ENCODE measurements at places on chromosomes 6 and 20. TPM values are rescaled to one million over a fixed set of nuclear protein-coding genes. Genes with fewer than 3 reads are reported as not detected.

- DNase-seq, result peak; percentile 4
These were observed 3.5 kb upstream of the HTR1B start for GRCh38 chr6:77466451-77467437.

GRCh38 chr6:28811873-28812272 is 111.9 kb downstream of the TRIM27 start:
- DNase-seq, result no peak

DNA sequence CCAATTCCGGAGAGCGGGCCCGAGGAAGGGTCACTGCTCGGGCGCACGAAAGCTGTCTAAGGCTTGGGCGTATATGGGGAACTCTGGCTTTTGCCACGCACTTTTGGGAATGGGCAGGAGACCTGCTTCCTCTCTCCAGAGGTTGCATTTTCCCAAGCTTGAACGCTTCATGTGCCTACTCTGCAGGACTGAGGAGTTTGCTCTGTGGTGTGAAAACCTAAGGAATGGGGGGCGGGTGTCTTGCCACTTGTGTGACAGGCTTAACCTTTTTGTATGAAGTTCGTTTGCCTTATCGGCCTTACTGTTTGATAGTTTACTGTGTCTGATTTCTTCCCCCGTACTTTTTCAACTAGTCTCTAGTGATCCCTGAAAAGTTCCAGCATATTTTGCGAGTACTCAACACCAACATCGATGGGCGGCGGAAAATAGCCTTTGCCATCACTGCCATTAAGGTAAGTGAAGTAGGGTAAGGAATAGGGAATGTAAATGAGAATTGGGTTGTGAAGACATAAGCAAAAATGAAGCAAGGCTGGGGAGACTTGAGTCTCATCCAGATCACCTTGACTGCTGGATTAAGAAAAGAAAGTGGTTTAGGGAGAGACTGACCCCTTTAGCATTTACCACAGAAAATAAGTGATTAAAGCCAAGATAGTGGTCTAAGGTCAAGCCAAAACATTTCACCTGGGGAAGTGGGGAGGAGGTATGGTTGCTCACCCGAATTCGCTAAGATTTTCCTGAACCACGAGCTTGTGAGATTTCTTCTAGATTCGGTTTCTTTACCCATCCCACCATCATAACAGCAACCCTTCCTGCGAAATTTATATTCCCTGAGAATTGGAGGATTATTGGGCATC is 627 bp downstream of the RPS18 start:
- no peak for DNase-seq

The SLC17A1 gene
- polyA plus RNA-seq, result not detected

The CTSZ gene
- polyA plus RNA-seq, result 1.8 TPM

The HRH3 gene
- polyA plus RNA-seq, result not detected

GRCh38 chr20:39523405-39523804 is 561.3 kb downstream of the DHX35 start:
- no peak for DNase-seq

The RFX6 gene
- polyA plus RNA-seq, result not detected

Measured in CD4-positive, CD25-positive, alpha-beta regulatory T cell (primary cell).